Activated T-helper 2 cell treated with anti-CD3 and anti-CD28 coated beads, Interferon-gamma antibody, Interleukin-2, Interleukin-4, amounts not matched to agents 10 μg/mL and 5 μg/mL and 100 μg/mL, durations not matched to agents 14 hours and 24 hours and 36 hours (primary cell): ENCODE measurements at places on chromosomes 13 and 19.

DNA sequence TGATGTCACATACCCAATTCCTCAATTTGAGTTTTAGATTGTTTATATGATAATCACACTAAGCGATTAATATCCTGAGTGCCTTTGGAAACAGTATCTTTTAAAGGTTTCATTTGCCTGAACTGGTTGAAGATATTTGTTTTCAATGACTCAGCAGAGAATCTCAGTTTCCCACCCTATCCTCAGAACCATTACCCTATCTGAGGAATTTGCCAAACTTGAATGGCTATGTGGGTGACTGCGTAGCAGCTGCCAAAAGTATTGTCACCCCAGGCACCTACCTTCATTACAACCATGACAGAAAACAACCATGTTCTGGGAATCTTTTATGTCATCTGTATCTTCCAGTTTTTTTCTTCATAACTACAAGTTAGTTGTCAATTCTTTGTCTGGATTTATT is 440.1 kb upstream of the NBEA start:
- DNase-seq, result no peak

DNA sequence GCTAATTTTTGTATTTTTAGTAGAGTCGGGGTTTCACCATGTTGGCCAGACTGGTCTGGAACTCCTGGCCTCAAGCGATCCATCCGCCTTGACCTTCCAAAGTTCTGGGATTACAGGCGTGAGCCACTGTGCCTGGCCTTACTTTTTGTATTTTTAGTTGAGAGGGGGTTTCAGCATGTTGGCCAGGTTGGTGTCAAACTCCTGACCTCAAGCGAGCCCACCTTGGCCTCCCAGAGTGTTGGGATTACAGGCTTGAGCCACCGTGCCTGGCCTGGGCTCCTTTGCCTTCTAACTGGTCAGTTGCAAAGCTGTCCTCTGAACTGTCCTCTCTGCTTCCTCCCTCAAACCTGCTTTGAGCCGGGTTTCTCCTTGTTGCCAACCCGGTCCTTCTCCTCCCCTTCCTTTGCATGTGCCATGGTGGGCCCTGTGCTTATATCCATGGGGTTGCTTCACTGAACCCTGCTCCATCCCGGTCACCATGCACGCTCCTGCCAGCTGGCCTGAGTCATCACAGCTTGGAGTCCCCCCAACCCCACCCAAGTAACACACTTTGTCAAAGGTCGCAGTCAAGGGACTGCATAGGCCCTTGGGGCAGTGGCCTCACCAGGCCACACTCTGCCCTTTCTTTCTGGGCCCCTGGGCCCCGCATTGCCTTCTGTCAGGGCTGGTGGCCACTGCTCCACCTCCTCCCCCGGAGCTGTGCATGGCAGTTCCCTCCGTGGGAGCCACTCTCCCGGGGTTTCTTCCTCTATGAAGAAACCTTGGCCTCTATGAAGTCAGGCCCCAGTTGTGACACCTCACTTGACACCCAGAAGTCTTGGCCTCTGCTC is 21.2 kb downstream of the WTIP start:
- no peak for DNase-seq

DNA sequence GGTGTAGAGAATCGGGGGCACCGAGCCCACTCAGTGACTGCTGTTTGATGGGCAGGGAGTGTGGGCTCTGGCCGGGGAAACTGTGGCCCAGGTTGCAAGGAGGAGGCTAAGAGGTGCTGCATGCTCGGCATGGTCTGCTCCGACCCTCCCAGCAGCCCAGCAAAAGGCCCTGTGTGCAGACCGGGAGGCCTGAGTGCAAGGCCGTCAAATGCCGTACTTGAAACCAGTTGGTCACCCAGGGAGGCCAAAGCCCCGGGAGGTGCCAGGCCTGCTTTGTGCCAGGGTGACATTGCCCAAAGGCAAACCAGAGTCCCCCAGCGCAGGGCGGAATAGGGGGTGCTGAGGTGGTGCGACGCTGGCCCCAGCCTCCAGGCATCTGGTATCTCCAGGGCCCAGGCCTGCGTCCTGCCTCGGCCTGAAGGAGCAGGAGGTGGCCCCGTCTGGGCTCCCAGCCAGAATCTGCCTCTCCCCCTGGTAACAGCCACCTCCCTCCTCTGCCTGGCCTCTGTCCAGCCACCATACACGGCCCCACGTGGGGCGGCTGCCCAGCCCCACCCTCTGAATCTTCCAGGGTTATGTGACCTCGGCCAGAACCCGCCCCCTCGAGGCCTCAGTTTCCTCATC is 4.0 kb downstream of the PIK3R2 start:
- DNase-seq, result no peak

- no peak for DNase-seq
Observed at GRCh38 chr19:18172331-18173053, 1.1 kb upstream of the IFI30 start.
